ENCODE measurements at places on chromosomes 7 and 10. TPM values are rescaled to one million over a fixed set of nuclear protein-coding genes. Genes with fewer than 3 reads are reported as not detected.

- no peak for DNase-seq
Observed at GRCh38 chr10:77577666-77578229, 59.9 kb downstream of the KCNMA1 start.

GRM3 gene
- total RNA-seq, result not detected

CYP26A1 gene
- not detected for total RNA-seq

DNA sequence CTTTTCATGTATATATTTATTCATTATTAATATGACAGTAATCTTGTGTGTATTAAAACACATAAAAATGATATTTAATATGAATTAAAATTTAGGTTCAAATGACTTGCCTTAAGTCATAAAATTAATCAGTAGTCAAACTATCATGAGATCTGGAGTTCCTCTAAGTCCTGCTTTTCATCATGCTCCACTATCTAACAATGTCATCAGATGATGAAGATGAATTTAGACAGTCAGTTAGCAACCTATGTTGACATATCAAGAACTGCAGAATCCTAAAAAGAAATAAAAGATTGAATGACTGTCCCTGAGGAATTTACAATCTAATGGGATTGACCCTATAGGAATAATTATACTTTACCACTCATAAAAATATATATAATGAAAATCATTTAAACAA lies 7.1 kb downstream of the CABCOCO1 start:
- DNase-seq, result no peak
